ENCODE measurements at places on chromosomes 7 and 10. TPM values are rescaled to one million over a fixed set of nuclear protein-coding genes. Genes with fewer than 3 reads are reported as not detected.

DNA sequence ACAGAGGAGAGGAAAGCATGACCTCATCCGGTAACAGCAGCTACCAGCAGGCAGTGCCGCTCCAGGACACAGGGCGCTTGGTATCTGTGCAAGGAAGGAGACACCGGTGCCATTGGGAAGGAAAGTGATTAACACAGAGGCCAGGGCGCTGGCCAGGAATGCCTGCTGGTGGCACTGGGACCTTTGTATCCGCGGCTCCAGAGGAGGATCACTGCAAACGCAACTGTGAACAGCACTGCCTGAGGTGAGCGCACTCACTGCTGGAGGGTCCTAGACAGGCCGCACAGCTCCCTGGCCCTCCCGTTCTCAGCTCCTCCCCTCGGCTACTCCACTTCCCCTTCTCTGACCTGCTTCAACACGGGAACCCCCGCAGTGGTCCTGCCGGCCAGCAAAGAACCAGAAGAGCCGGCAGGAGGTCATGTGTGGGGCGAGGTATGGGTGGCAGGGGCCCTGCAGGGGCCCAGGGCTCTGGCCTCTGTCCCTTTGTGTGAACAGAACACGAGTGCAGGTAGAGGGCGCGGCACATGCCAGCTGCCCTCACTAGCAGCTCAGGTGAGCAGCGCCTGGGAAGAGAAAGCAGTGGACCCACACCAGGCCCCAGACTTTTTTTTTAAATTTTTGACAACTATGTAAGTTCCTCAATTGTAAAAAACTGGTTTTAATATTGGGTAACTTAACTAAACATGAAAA, 107.6 kb downstream of the VIPR2 start:
- no peak for DNase-seq

DNA sequence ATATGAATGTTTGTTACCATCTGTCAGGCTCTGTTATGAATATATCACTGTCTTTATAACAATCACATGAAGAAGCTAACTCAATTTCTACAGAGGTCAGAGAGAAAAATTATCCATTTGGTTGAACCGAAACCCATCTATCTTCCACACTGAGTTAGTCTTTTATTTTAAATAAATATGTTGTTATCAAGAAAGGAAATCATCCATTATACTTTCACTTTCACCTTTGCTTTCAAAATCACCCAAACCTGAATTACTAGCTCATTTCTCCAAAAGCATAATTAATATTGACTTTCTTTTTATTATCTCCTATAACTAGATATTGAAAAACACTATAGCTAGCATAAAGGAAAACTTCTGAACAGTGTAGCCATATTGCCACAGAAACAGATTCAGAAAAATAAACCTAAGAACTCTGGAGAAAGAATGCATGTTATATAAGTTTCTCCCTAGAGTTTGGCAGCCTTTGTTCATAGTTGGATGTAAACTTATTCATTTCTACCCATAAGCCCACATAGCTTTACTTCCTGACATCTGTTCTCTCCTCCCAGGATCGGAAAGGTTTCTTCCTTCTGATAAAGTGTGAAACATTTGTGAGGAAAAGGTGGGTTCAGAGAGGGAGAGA, 66.0 kb downstream of the NPSR1 start:
- DNase-seq: no peak

The C7orf57 gene
- polyA plus RNA-seq: 0.22 TPM

The UCN3 gene
- polyA plus RNA-seq: not detected

DNA sequence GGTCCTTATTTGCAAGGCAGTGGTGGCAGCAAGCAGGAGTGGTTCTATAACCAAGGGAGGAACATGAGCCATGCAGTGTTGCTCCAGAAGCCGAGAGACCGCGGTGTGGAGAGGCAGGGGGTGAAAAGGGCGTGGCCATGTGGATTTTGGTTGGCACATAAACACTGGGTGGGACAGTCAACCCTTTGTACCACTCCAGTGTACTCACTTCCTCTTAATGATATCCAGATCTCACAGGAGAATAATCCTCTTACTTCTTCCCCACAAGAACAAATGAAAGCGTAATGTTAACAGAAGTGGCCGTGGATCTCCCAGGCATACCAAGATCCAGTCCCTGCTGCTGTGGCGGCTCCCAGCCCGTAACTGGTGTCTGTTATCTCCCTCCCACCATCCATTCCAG, 42.4 kb downstream of the XRCC2 start:
- no peak for DNase-seq

All from keratinocyte (primary cell).